ENCODE measurements at places on chromosomes 6 and 20.

DNA sequence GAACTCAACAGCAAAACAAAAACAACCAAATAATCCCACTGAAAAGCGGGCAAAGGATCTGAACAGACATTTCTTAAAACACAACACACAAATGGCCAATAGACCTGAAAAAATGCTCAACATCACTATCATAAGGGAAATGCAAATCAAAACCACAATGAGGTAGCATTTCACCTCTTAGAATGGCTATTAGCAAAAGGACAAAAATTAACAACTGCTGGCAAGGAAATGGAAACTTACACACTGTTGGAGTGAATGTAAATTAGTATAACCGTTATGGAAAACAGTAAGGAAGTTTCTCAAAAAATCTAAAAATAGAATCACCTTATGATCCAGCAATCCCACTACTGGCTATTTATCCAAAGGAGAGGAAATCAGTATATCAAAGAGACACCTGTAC lies 20.9 kb downstream of the FAM8A1 start:
- DNase-seq, result no peak

DNA sequence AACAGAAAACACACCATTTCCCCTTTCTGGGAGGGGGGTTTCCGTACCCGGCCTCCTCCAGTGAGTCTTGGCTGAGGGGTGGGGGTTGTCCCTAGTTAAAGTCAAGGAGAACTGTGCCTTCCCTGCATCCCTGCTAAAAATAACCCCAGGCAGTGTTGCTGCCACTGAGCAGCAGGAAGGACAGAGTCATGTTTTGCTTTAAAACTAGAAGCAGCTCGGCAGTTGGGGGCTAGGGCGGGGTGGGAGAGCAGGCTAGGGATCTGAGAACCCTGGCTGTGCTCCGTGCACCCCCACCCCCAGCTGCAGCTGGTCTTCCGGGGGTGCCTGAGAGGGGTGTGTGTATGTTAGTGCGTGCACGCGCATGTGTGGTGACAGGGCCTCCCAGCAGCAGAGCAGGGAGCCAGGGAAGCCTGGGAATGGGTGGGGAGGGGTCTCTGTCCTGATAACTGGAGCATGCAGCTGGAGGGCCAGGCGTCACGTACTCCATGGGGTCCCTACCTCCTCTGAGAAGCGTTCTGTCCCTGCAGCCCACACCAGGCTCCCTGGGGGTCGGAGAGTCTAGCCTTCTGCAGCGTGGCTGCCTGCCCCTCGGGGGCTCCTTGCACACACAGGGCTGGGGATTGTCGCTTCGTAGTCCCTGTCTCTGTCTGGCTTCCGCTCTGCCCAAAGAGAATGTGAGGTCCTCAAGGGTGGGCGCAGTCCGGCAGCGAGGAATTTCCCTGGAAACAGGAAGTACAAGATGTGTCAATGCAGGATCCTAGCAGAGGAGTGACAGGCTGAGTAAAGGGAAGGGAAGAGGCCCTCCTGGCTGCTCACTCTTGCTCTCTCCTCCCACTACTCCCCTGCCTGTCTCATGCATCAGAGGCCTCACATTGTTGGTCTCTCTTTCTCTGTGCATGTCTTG lies 16.8 kb upstream of the ARMC12 start:
- DNase-seq, result no peak

DNA sequence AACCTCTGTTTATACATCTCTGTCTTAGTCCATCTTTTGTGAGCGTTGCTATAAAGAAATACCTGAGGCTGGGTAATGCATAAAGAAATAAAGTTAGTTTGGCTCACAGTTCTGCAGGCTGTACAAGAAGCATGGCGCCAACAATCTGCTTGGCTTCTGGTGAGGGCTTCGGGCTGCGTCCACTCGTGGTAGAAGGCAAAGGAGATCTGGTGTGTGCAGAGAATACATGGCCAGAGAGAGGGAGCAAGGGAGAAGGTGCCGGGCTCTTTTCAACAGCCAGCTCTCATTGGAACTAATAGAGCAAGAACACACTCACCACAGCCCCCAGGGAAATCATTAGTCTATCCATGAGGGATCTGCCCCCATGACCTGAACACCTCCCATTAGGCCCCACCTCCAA lies 100.3 kb upstream of the SRSF6 start:
- DNase-seq, result no peak

DNA sequence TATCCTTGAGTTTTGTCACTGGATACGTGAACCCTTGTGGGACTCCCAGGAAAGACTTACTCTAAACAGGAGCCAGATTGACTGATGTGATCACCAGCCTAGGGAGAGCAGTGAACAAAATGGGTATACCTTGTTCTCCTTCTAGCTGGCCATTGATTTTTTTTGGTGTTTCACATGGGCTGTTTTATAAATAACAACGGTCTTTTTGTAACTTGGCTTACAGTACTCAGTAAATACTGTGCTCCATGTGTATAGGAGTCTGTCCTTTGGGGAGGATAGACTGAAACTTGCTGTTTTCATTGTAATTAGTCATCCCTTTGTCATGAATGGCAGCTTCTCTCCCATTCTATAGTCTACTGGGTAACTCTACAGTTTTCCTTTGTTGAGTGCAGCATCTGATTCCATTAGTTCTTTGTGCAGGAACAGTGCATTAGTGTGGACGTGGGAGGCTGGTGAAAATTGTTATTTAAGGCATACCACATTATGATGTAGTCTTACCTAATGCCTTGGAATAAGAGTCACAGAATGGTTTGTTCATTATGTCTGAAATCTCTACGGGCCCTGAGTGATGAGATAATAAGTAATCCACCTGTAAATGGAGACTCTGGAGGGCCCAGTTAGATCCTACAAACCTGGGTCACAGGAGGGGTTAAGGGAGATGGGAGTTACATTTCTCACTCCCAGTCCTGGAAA lies 89.5 kb downstream of the TIAM2 start:
- DNase-seq, result no peak

DNA sequence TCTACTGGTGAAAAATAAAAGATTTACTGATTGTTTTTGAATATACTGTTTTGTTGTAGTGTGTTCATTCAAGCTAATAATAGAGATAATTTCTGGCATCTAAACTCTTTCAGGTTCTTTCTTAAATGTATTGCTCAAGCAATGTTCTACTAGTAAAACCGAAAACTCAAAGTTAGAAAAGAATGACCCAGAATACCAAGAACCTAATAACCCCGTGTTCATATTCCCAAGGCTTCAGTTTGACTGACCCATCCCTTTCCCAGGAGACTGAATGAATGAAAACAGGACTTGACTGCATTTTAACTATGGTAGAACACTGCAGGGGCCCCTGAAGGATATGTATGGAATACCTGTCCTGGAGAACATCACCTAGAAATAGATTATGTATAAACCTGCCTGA lies 375.3 kb downstream of the MAFB start:
- DNase-seq, result no peak

- DNase-seq, result no peak
Observed at GRCh38 chr6:22072949-22073348, 223.9 kb downstream of the PRL start.

DNA sequence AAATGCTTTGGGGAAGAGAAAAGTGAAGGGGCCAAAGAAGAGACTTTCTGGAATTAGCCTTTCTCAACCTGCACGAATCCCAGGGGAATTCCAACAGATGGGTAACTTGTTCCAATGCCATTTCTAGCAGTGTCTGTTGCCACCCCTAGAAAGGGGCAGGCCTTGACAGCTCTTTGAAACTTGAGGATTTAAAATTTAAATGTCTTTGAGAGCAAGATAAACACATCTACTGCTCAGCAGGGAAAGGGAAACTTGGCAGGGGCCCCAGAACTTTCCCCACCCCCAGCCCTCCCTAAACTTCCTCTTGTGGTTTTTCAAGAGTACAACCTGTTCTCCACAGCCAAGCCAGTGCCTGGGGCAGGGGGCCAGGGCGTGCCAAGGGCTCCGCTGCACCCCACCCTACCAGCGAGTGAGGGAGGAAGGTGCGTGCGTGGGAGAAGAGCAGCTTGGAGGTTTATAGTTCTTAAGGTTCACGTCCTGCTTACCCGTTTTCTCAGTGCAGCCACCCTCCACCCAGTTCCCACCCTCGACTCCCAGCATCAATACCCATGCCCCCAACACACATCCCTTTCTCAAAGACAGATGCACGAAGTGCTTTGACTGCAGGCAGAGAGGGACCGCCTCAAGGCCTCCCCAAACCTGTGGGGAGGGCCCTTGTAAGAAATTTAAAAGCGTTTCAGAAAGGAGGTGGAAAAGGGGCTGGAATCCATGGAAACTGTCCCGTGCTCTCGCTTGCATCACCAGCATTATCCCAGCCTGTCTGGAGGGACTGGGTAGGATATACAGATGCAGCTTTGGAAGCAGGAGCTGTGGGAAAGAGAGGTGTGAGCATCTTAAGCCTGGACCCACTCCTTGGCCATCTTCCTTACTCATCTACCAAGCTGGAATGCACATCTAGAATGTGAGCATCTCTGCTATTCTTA lies 4.5 kb upstream of the TAF8 start:
- DNase-seq, result no peak

DNA sequence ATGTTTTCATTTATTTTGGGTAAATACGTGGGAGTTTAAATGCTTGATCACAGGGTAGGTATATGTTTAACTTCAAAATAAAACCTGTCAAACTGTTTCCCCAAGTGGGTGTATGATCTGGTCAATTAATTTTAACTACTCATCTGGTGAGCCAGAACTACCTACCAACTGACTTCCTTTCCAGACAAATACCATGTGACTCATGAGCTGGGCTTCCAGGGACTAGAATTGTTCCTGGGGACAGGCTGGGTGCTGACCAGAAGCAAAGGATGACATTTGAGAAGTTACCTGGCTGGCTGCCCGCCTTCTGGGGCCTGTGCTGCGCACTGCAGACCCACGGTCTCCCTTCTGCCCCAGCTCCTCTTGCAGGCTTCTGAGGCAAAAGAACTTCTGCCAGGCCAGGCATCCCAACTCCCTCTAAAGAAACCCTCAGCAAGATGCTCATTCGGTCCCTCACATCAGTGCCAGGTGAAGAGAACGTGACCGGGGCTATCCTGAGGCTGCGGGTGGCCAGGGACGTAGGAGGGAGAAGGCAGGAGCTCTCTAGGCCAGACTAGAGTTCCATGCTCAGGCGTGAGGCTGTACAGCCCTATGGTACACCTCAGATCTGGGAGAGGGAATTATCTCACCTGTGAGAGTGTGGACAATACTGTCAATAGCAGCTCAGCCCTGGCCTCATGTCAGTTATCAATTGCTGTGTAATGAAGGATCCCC lies 103.6 kb downstream of the JPH2 start:
- no peak for DNase-seq

DNA sequence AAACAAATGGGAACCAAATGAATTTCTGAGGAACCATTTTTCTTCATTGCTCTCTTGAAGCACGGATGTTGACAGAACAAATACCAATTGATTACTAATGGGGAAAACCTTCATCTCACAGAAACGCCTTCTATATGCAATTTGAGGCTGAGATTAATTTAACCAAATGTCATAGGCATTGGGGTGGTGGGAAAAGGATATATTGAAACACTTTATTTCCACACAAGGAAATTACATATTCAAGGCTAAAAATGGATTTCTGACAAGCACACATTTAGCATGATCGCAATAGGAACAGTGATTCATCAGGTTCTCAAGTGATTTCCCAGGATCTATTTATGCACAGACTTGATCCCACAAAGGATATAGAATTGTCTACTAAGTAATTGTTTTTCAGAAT lies 88.9 kb downstream of the COL12A1 start:
- DNase-seq, result no peak

GRCh38 chr6:35305117-35305516 lies 7.5 kb downstream of the DEF6 start:
- no peak for DNase-seq

DNA sequence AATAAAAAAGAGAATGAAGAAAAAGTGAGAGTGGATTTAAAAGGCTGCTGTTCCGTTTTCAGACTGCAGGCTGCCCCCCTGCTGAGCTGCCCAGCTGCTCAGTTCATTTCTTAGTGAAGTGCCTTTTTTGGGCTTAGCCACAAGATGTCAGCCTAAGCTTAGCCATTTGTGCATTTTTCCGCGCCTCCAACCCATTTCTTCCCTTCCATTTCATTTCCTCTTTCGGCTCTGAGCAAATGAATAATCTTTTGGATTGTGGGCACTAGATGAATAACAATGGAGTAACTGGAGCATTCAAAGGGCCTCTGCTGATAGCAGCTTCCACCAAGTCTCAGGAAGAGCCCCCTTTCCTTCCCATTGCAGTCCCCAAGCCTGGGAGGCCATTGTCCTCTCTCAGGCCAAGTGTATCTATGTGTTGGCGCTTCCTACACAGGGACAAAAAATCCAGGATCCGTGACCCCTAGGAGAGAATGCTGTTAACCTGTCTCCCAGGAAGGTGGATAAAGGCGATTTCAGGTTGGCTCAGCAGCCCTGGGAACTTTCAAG lies 83.5 kb upstream of the SPTLC3 start:
- DNase-seq, result peak; percentile 54

GRCh38 chr6:128295670-128296069 lies 224.7 kb downstream of the PTPRK start:
- DNase-seq, result no peak

- DNase-seq, result no peak
Observed at GRCh38 chr20:11378252-11378651, 539.4 kb upstream of the BTBD3 start.

DNA sequence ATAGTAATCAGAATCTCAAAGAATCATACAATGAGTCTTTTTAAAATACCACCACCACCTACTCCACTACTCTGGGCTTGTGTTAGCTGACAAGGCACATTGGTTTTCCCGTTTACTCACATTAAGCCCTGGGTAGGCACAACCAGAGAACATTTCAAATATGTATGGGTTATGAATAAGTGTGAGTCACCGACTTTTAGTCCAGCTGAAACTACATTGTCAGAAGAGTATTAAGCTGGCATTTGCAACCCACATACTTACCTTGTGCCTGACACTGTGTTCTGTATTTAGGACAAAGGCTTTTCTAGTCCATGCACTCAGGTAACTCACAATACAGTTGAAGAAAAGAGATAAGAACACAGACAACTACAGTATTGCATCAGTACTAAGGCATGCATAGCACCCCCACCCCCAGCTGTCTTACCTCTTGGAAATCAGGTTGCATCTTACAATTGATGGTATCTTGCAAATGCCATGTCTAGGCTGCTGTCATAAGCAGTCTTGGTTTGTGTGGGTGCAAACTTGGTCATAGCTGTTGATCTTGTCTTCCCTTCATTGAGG lies 40.3 kb upstream of the AHI1 start:
- DNase-seq, result no peak

- no peak for DNase-seq
Observed at GRCh38 chr6:32095338-32096086, 13.6 kb downstream of the TNXB start.

DNA sequence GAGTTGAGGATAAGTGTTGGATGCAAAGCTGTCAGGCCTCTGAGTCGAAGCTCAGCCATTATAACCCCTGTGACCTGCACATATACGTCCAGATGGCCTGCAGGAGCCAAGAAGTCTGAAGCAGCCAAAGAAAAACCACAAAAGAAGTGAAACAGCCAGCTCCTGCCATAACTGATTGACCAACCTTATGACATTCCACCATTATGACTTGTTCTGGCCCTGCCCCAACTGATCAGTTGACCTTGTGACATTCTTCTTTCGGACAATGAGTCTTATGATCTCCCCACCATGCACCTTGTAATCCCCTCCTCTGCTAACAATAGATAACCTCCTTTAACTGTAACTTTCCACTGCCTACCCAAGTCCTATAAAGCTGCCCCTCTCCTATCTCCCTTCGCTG lies 133.7 kb upstream of the AGPAT4 start:
- DNase-seq, result no peak

GRCh38 chr20:63091901-63092659 lies 85.3 kb upstream of the BHLHE23 start:
- no peak for DNase-seq

All from dorsolateral prefrontal cortex (tissue), 122 donors.